ENCODE measurements at places on chromosomes 7 and 10.

DNA sequence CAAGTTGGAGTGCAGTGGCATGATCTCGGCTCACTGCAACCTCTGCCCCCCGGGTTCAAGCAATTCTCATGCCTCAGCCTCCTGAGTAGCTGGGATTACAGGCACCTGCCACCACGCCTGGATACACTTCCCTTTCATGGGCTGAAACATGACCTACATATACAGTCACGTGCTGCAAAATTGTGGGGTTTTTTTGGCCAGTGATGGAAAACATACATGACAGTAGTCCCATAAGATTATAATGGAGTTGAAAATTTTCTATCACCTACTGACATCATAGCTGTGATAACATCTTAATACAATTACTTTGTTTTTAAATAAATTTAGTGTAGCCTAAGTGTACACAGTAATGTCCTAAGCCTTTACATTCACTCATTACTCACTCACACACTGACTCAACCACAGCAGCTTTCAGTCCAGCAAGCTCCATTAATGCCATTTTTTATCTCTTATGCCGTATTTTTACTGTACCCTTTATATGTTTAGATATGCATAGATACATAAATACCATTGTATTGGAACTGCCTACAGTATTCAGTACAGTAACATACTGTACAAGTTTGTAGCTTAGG, 79.9 kb upstream of the TMEM196 start:
- no peak for DNase-seq

DNA sequence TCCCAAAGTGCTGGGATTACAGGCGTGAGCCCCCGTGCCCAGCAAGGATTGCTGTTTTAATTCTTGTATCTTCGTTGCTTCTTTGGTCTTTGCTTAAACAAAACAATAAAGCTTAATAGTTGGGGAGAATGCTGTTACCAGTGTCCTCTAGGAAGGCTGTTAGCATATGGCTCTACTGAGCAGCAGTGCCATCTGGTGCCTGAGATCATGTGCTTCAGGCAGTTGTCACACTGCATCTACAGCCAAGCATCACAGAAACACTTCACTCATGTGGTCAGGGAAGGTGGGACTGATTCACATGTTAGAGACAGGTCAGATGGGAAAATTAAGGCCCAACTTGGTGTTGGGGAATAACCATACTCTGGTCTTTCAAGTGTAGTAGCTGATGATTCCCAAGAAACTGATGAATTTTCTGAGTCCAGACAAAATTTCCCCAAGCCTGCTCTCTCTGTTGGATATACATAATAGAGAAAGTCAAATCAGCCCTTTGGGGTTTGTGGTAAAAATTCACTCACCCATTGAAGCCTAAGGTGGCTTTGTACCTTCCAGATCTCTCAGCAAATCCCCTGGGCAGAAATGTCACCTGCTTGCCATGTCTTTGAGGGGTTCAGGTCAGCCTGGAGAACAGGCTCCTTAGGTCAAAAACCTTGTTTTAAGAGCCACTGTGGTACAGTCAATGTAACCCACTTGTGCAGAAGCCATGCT, 28.4 kb downstream of the UBE2D4 start:
- DNase-seq, result peak; percentile 54

- DNase-seq, result no peak
Observed at GRCh38 chr10:69897432-69897831, 95.7 kb downstream of the COL13A1 start.

GRCh38 chr7:66800591-66800990, 60.1 kb downstream of the RABGEF1 start:
- no peak for DNase-seq

DNA sequence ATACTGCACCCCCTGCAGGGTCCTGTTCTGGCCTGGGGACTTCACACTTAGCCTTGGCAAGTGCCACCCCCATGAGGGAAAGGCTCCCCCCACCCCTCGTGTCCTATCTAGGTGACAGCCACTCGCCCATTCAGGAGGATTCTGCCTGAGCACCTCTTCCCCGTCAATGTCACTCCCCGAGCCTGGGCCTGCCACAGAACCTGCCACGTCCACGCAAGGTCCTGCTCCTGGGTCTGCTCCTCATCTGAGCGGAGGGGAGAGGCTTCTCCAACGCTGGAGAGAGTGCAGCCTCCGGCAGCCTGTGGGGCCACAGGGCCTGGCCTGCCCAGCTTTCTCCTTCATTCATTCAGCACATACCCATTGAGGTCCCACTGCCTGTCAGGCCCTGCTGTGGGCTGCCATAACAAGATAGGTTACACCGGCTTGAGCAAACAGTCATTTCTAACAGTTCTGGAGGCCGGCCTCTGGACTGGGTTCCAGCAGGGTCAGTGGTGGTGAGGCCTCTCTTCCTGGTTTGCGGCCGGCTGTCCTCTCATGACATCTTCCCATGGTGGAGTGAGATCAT, 92.0 kb upstream of the RET start:
- DNase-seq, result no peak

DNA sequence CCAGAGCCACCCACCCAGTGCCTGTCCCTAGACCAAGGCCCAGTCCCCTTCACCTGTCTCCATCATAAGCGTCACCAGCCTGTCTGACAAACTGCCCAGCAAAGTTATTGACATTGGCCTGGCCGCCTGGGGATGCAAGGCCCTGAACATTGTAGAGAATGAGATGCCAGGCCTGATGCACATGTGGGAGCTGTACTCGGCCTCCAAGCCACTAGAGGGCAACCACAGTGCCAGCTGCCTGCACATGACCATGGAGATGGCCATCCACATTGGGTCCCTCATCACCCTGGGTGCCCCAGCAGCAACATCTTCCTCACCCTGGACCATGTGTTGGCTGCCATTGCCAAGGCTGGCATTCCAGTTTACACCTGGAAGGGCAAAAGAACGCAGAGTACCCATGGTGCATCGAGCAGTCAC, 63.7 kb upstream of the ANTXRL start:
- no peak for DNase-seq

- DNase-seq, result no peak
Observed at GRCh38 chr10:133143200-133143533, 16.9 kb upstream of the KNDC1 start.
